ENCODE measurements at places on chromosomes 7 and 10.

- no peak for DNase-seq
These were observed 2.4 kb upstream of the ITPRIP start for GRCh38 chr10:104340641-104341040.

DNA sequence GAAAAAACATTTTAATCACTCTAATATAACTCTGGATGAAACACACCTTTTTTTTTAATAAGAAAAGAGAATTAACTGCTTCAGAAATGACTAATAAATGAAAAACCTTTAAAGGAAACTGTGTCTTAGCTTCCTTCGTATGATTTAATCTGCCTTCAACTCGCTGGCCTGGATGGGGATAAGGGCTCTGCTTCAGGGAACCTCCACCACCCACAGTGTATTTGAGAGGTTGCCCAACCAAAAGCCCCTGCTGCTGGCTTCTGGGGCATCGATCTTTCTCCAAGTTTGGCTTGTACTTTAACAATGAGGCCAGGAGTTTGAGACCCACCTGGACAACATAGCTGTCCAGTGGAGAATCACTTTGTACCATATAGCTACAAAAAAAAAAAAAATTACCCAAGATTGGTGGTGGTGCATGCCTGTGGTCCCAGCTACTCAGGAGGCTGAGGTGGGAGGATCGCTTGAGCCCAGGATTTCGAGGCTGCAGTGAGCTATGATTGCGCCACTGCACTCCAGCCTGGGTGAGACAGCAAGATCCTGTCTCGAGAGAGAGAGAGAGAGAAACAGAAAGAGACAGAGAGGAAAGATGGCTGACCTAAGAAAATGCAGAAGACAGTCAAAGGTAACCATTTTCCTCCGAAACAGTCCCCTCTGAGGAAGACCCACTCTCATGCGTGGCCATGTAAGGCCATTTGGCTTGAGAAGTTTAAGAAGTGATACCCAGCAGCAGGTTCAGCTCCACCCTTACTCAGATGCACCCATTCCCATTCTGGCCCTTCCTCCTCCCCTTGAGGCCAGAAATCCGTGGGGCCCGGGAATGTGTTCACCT lies 13.6 kb upstream of the LIMK1 start:
- DNase-seq = no peak

- DNase-seq = no peak
These were observed 225.3 kb upstream of the PRSS1 start for GRCh38 chr7:142523821-142524460.

DNA sequence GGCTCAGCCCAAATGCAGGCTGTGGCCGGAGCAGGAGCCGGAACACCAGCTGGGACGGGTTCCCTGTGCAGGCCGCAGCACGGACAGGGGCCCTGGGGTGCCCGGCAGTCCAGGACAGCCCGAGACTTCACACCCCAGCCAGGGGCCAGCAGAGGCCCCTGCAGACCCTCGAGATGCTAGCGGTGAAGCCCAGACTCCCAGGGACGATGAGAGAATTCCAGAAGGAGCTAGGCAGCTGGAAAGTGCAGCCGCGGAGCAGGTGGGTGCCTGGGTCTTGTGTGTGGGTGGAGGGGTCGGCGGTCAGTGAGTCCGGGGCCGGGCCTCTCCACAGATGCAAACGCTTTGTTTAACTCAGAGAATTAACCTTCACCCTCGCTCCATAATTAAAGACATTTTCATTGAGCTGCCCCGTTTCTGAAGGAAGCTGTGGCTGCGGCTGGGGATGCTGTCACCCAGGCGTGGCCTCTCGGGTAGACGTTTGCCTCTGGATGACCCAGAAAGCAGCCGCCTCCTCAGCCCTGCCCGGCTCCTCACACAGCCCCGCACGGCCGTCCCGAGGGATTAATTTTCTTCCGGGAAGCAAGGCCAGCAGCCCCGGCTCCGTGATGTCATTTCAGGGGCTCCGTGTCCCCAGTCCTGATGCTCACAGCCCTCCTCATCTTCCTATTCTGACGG lies 26.5 kb downstream of the KNDC1 start:
- no peak for DNase-seq

DNA sequence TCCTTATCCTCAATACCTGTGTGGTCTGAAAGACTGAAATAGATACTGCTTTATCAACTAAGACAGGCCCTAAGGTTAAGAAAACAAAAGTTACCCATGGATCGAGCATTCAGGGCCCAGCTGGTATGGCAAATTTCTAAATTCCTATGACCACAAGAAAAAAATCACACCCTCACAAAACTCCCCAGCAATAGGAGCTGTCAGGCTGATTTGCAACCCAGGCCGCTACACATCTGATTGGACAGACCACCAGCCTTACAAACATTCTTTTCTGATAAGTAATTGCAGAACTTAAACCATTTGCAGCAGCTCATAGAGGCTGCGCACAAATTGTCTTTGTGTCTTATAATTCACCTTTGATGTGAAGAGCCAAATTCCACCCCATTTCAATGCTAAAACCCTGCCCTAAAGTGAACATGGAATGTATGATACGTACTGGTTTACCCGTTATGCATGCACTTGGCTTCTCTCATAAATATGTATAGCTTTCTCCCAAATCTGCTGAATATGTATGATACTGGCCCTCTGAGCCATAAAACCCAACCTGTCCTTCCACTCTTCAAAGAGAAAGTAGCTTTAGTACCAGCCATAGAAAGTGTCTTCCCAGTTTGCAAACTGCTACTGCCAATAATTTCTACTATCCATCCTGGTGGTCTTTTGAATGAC lies 842.5 kb downstream of the GRID1 start:
- no peak for DNase-seq

DNA sequence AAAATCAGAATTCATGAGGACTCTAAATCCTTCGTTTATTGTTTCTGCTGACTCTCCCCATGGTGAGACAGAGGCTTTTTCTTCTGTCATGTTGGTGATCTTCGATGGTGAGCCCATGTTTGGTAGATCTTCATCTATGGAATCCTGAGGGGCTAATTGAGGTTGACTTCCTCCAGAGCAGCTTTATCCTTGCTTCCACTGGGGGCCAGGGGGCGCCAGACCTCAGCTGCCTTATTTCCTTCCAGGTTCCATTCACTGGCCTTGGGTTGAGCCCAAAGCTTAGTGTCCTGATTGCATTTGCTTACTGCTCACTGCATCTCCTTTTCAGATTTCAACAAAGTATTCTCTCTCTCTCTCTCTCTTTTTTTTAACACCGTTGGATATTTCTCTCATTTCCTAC lies 80.7 kb downstream of the GCC1 start:
- DNase-seq = no peak

DNA sequence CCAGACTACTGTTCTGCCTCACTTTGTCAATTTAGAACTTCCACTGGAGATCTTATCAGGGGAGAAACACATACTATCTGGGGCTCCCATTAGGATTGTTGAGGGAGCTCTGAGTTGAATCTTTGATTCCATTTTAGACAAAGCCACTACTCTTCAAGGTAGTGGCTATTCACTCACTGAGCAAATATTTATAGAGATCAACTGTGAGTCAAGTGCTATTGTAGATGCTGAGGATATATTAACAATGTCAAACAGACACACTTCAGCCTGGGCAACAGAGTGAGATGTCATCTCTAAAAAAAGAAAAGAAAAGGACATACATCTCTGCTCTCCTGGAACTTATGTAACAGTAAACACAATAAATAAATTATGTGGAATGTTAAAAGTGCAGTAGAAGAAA lies 315.3 kb downstream of the PTEN start:
- no peak for DNase-seq

GRCh38 chr7:132072873-132073272 lies 503.4 kb downstream of the PLXNA4 start:
- DNase-seq = no peak

- no peak for DNase-seq
These were observed 1.5 kb downstream of the INA start for GRCh38 chr10:103278537-103278823.

- DNase-seq = peak; percentile 67
These were observed 98.8 kb downstream of the CHST15 start for GRCh38 chr10:123994417-123995081.

- no peak for DNase-seq
These were observed 118.8 kb downstream of the CDK6 start for GRCh38 chr7:92717623-92717992.

DNA sequence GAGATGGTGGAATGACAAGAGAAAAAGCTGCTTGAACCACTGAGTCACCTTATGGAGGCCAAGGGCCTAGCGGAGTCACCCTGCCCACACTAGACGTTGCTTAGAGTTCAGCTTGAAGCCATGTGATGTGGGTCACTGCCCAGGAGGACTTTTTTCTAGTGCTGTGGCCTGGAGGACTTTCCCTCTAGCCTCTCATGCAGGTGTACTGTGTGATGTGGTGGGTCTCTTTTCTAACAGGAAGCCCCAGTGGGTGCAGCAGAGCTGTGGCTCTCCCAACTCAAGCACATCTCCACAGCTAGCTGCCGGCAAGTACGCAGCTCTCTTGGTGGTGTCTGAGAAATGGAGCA lies 13.6 kb downstream of the POR start:
- DNase-seq = no peak

All from activated CD4-positive, alpha-beta T cell treated with anti-CD3 and anti-CD28 coated beads, Interleukin-2, amount 50 U/mL, for 24 hours (primary cell).